ENCODE measurements at places on chromosomes 1 and 21.

- no peak for DNase-seq
Observed at GRCh38 chr1:157626099-157626498, 28.2 kb upstream of the FCRL4 start.

GRCh38 chr1:203455706-203456105 lies 19.9 kb upstream of the PRELP start:
- DNase-seq = no peak

- DNase-seq = peak; percentile 38
Observed at GRCh38 chr1:214362188-214362882, 81.4 kb downstream of the SMYD2 start.

GRCh38 chr1:226406401-226406881 lies 1.5 kb downstream of the PARP1 start:
- no peak for DNase-seq

- no peak for DNase-seq
Observed at GRCh38 chr1:214700437-214700836, 97.4 kb downstream of the CENPF start.

- DNase-seq = no peak
Observed at GRCh38 chr1:154320882-154321608, at the start of gene AQP10. Gene AQP10 (plus strand): TSS chr1:154321093. CDS start chr1:154321156, 63 bp downstream.

DNA sequence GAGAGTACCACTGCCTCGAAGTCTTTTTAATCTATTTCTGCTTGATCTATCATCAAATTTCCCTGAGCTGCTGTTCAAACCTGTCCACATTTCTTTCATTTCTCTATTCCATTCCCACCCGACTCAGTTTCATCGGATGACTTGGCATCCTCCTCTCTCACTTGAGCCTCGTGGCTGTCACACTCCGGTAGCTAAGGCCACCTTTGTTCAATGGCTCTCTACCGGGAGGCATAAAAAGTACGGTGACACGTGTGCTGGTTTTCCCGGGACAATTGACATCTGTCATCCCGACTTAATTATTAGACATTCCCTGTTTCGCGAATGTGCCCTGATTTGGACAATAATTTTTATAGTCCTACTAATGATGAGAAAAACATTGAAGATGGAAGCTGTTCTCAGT lies 22.6 kb downstream of the MIS18A start:
- DNase-seq = peak; percentile 24

DNA sequence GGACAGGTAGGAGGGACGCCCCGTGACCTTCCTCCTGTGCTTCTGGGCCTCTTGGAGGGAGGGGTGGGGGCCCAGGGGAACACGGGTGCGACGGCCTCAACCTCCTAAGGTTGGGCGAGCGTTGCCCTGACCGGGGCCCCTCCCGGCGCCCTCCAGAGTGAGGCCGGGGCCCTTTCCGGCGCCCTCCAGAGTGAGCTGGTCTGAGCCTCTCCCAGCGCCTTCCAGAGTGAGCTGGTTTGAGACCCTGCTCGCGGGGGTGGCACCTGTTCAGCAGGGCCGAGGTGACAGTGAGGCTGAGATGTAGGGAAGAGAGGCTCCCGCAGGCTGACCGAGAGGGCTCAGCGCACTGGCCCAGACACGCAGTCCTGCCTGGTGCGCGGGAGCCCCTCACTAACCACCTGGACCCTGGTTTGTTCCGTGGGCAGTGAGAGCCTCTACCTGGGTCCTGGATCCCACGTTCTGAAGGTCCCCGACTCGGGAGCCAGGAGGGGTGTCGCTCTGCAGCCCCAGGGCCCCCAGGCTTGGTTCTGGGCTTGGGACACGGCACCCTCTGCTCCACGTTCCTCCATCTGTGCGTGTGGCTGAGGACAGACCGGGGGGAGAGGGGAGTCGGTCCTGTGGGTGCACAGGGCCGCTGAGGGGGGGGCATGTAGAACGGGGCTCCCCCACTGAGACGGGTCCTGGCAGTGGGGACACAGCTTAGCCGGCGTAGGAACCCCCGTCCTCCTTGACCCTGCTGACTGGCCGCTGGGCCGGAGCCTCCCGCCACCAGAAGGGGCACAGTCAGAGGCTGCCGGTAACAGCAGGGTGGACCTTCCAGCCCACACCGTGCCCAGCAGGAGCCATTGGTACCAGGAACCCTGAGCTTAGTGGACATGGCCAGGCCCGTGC lies 1.4 kb downstream of the COL6A1 start:
- DNase-seq = no peak

GRCh38 chr1:216788671-216789070 lies 65.4 kb upstream of the ESRRG start:
- DNase-seq = no peak

- no peak for DNase-seq
Observed at GRCh38 chr1:199509456-199509855, 518.1 kb upstream of the NR5A2 start.

- peak; percentile 41 for DNase-seq
Observed at GRCh38 chr1:119409731-119410130, 5.2 kb upstream of the HSD3B2 start.

GRCh38 chr1:35115459-35116383 lies 36.5 kb downstream of the ZMYM1 start:
- DNase-seq = no peak

- peak; percentile 81 for DNase-seq
Observed at GRCh38 chr1:62144238-62144831, 50.3 kb upstream of the L1TD1 start.

- DNase-seq = no peak
Observed at GRCh38 chr1:39917825-39918224, 16.1 kb upstream of the MYCL start.

- no peak for DNase-seq
Observed at GRCh38 chr1:171300401-171300800, 13.6 kb upstream of the FMO4 start.

- DNase-seq = peak; percentile 82
Observed at GRCh38 chr1:3170561-3171453, 101.8 kb downstream of the PRDM16 start.

GRCh38 chr1:240616018-240616417 lies 4.1 kb upstream of the GREM2 start:
- DNase-seq = no peak

GRCh38 chr1:159828176-159828575 lies 1.5 kb downstream of the SLAMF8 start:
- DNase-seq = peak; percentile 20

- DNase-seq = peak; percentile 78
Observed at GRCh38 chr1:235917267-235917811, 50.6 kb upstream of the LYST start.

GRCh38 chr1:7341145-7341905 lies 429.8 kb upstream of the VAMP3 start:
- DNase-seq = peak; percentile 71

DNA sequence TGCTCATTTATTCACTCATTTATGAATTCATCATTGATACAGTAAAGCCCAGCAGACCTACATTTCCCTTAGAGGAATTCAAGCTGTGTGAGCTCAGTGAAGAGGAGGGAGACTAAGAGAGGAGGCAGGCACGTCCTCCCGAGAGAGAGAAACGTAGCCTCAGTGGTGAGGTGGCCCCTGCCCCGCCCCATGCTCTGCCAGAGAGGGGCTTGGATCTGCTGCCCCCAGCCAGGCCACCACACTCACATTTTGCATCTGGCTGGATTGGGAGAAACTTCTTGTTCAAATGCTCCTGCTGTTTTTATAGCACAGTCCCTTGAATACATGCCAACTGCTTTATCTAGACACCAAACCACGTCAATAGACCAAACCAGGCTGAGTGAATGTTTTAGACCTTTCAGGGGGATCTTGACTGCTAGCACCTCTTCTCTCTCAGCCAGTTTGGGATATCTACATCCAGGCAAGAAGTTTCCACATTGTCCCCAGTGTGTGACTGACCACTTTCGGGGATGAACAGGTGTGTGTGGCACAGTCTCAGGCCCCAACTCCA lies 67.7 kb upstream of the AJAP1 start:
- DNase-seq = no peak

GRCh38 chr1:40045766-40046165 lies 5.2 kb downstream of the CAP1 start:
- no peak for DNase-seq

GRCh38 chr1:220011620-220012019 lies 34.7 kb downstream of the EPRS1 start:
- DNase-seq = no peak

GRCh38 chr1:56562891-56563452 lies 16.4 kb downstream of the PLPP3 start:
- no peak for DNase-seq

GRCh38 chr1:41613689-41614574 lies 129.4 kb upstream of the EDN2 start:
- peak; percentile 28 for DNase-seq

DNA sequence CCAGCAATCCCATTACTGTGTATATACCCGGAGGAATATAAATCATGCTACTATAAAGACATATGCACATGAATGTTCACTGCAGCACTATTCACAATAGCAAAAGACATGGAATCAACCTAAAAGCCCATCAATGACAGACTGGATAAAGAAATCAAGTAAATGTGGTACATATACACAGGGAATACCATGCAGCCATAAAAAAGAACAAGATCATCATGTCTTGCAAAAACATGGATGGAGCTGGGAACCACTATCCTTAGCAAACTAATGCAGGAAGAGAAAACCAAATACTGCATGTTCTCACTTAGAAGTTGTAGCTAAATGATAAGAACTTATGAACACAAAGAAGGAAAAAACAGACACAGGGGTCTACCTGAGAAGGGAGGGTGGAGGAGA lies 6.4 kb upstream of the ANGPTL3 start:
- DNase-seq = no peak

DNA sequence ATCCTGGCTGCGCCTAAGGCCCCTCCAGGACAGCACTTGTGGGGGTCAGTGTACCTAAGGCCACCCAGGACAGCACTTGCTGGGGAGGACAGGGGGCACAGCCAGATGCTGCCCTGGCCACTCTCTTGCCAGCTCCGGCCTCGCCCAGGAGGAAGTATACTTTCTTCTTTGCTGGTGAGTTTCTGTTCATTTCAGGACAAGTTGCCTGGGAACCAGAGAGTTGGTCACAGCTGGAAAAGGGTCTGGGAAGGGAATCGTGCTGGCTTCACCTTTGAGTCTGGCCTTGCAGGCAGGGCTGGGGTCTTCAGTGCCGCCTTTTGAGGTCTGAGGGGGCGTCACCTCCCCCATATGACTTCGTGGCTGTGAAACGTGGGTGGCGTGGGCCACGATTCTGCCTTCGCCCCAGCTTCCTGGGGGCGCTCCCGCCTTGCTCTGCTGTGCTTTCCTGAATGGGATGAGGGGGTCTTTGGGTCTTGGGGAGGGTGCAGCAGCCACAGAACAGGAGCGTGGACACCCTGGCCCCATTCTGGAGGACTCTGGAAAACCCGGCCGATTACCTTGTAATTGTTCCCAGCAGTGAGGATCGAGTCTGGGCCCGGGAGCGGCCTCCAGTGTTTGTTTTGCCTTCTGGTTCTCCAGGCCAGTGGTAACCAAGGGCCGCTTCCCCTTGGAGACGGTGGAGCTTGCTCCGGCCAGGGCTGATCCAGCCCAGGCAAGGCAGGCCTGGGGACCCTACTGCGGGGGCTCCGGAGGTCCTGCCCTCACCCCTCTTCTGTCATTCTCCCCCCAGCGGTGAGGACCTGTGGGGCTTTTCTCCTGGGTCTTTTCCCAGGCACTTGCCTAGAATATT lies 45.9 kb downstream of the SPSB1 start:
- peak; percentile 80 for DNase-seq

DNA sequence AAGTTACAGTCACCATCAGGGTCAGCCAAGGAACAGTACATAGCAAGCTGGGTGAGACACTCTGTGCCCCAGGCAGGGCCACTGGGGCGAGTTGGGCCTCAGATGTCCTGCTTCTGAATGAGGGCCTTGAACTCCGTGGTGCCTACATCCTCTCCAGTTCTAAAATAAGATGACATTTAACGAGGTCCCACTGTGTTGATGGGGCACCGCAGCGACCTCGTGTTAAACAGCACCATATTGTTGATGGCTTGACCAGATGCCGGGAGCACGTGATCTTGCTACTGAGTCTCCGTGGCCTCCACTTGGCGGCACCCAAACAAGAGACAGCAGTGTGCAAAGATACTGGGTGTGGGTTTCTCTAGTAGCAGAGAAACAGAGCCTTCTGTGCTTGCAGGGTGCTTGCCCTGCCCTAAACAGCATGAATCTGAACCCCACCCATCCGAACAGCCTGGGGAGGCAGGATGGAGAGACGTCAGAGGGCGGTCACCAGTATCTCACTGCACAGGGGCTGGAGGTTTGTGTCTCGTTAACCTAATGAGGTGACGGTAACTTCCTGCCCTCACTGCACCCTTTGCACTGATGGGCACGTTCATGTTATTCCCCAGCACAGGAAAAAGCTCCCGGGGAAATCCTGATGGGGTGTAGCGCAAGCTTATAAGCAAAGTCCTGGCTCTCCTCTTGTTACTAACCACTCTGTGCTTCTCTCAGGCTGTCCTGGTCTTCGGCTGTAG lies 324.4 kb downstream of the AJAP1 start:
- peak; percentile 10 for DNase-seq

GRCh38 chr1:248849152-248849551 lies 9.7 kb downstream of the ZNF692 start:
- DNase-seq = no peak

GRCh38 chr1:172089768-172090510 lies 248.6 kb downstream of the DNM3 start:
- peak; percentile 45 for DNase-seq

DNA sequence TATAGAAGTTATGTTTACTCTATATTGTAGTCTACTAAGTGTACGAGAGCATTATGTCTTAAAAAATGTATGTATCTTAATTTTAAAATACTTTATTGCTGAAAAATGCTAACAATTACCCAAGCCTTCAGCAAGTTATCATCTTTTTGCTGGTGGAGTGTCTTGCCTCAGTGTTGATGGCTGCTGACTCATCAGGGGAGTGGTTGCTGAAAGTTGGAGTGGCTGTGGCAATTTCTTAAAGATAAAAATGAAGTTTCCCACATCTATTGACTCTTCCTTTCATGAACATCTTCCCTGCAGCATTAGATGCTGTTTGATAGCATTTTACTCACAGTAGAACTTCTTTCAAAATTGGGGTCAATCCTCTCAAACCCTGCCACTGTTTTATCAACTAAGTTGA lies 95.8 kb downstream of the CDC7 start:
- DNase-seq = no peak

DNA sequence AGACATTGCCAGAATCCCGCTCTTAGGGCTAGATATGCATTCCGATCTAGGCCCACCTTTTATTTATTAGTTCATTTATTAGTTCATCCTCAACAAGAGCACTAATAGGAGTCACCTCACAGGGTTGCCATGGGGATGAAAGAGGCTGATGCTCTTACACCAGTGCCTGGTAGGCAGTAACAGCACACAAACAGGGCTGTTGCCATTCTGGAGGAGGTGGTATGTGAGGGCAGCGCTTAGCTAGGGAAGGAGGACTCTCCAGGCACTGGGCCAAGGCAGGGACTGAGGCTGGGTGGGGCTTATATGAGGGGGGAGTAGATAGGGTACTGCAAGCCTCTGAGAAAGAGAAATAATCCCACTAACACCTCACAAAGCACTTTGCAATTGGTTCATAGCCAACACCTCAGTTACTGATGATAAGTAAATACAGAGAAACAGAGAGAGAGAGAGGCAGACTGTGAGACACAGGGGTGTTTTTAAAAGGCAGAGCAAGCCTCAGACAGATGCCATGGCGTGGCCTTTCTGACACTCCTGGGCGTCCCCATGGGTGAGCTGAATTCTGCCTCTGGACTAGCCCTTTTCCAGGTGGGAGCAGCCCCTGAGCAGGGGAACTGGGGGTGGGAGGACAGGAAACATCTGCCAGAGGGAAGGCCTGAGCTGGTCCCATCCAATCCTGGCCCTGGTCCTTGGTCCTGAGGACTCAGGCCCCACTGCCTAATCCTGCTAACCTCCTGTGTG lies 5.9 kb downstream of the FCGR2A start:
- peak; percentile 13 for DNase-seq

- DNase-seq = no peak
Observed at GRCh38 chr21:15986277-15986676, 256.5 kb downstream of the USP25 start.

All from tongue (tissue), 3 donors.